SK-N-SH (cell line): ENCODE measurements at places on chromosomes 6 and 20.

- DNase-seq, result no peak
These were observed 194.1 kb downstream of the SYNDIG1 start for GRCh38 chr20:24663496-24663895.

DNA sequence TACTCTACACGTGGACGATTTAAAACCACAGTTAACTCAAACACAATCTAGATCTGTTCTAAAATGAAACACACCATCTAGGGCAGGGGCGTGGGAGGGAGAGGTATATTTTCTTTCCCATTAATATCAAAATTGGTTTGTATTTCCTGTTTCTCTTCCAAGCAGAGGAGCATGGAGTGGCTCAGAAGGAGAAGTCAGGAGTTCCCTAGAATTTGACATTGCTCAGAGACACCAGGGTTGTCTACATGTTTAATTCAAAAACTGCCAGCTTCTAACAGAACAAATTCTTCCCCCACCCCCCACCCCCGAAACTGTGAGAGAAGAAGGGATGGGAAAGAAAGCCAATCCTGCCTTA, 2.3 kb downstream of the PREX1 start:
- no peak for DNase-seq

- no peak for DNase-seq
These were observed 9.3 kb downstream of the NAPB start for GRCh38 chr20:23412026-23412425.

DNA sequence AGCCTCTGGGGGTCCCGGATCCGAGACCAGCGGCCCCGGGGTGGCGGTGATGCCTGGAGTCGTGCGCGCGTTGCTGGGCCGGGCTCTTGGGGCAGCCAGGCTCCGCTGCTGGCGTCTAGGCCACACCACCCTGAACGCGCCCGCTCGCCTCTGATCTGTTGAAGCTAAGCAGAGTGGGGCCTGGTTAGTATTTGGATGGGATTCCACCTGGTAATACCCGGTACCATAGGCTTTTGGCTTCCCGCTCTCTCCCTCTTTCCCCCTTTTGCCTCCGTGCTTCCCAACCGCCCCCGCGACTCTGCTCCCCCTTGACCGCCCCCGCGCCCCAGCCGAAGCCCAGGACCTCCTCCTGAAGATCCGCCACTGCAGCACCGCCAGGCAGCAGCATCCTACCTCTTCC, 1383.5 kb upstream of the DEFB115 start:
- DNase-seq, result peak; percentile 61

DNA sequence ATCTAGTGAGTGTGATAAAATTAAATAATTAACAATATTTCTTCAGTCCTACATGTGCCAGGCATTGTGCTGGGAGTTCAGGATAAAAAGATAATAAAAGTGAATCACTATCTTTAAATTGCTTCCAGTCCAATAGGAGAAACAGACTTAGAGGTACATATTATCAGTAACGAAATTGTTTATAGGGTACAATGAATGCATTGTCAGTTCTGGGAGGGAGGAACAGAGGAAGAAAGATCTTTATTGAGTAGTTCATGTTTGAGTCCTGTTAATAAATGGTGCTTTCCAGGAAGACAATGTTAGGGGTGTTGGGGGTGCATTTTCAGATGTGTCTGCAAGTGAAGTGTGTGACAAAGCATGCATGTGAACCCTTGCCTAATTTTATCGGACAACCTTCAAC, 183.1 kb downstream of the OGFRL1 start:
- DNase-seq, result no peak

DNA sequence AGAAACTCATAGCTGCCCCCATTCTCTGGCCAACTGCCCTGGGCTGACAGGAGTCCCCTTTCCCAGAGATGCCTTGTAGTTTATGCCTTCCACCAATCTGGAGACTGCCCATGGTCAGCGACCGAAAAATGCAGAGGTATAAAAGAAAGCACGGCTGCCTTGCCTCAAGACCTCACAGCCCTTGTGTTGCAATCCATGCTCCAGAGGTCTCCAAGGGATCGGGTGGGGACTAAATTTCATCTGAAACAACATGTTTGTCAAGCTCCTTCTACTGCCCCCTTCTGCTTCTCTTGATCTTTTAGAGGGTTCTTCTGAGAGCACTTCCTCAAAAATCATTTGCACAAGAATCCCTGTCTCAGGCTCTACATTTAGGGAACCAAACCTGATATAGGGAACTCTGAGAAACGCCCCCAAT, 128.8 kb downstream of the PLCB1 start:
- DNase-seq, result no peak

- DNase-seq, result no peak
These were observed 65.5 kb upstream of the SPACA1 start for GRCh38 chr6:87982134-87982533.

GRCh38 chr6:148678682-148679081, 68.1 kb upstream of the UST start:
- DNase-seq, result no peak

- DNase-seq, result no peak
These were observed 518.9 kb upstream of the JARID2 start for GRCh38 chr6:14726816-14727493.

- DNase-seq, result no peak
These were observed 2.1 kb upstream of the TFB1M start for GRCh38 chr6:155316419-155316818.

GRCh38 chr20:62860924-62861691, 514 bp downstream of the TCFL5 start:
- DNase-seq, result peak; percentile 73

DNA sequence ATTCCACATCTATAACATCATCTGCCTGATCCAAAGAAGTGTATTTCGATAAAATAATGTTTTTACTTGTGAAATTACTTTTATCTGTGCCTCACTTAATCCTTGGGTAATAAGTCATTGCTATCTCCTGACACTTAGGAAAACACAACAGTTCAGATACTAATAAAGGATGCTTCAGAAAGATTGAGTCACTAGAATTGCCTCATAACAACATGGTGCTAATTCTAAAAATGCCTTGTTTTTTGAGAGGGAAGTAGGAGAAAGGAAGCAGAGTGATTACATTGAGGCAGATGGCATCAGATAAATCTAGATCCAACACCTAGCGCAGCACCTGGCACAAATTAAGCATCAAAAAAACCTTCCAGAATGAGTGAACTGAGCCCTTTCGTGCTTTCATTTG, 69.0 kb downstream of the NCOA7 start:
- no peak for DNase-seq

DNA sequence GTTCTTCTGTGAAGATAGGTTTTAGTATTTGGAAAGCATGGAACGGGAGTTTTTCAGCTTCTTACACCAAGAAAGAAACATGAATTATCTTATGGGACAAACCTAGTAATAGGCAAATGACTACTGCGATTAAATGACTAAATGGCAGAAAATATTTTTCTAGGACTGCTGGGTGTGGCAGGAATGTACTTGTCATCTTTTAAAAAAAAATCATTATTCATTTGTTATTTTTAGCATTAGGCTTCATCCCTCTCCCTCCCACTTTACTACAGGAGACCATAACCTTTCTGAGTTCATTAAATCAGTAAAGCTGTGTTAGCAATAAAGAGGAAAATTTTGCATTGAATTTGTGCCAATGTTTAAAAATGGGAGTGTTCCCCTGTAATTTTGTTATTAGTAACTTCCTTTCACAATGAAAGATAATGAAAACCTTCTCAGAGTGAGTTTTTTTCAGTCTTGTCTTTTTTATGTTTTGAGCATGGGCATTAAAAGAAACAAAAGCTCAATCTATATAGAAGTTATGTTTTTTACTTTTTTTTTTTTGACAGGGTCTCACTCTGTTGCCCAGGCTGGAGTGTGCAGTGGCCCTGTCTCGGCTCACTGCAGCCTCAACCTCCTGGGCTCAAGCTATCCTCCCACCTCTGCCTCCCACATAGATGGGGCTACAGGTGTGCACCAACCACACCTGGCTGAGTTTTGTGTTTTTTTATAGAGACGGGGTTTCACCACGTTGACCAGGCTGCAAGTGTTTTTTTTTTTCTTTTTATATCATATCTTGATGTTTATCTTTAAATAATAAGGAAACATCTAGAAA, 105.6 kb upstream of the CLDN20 start:
- DNase-seq, result no peak
